ENCODE measurements at places on chromosomes 2 and 18.

DNA sequence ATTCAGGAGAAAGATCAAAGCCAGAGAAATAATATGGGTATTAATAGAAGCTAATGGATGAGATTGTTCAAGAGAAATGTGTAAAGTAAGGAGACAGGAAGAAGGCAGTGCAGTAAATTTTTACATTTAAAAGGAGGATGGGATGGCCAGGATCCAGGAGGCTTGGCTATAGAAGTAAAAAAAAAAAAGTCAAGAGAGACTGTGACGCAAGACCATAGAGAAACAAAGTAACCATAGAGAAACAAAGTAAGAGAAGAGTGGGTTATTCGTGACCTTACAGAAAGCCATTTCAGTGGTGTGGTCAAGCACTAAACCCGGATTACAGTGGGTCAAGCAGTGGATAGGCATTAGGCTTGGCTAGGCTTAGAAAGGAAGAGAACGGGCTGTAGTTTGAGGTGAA is 10.5 kb upstream of the FAM171B start:
- DNase-seq, result no peak

- DNase-seq, result no peak
Observed at GRCh38 chr2:99644419-99644787, 154.6 kb upstream of the REV1 start.

DNA sequence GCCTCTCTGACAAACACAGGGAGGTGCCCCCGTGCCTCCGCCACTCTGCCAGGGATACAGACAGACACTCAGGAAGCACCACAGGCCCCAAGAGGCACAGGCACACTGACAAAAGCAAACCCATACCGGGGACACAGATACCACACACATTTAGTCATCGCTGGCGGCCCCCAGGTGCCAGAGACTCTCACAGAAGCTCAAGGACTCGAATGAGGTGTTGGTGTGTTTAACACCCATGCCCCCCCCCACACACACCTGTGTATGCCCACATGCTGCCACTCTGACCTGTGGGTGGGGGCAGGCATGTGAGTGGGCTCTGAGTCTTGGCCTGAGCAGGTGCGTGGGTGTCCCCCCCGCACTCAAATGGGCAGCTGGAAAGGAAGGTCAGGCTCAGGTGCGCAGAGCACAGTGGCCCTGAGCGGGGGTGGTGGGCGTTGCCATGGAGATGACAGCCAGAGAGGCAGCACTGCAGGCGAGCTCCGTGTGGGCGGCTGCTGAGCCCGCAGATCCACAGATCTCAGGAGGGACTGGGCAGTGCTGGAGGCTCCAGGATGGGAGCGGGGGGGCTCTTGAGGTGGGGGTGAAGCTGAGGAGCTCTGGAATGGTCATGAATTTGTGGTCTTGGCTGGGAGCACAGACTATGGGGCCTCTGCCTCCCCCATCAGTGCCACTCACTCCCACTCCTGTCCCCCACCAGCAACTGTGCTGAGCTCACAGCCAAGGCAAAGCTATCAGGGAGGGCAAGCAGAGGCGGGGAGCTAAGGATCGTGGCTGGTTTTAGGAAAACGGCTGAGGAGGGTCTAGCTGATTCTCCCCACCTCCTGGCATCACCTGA is 73.9 kb upstream of the TAF1B start:
- no peak for DNase-seq

DNA sequence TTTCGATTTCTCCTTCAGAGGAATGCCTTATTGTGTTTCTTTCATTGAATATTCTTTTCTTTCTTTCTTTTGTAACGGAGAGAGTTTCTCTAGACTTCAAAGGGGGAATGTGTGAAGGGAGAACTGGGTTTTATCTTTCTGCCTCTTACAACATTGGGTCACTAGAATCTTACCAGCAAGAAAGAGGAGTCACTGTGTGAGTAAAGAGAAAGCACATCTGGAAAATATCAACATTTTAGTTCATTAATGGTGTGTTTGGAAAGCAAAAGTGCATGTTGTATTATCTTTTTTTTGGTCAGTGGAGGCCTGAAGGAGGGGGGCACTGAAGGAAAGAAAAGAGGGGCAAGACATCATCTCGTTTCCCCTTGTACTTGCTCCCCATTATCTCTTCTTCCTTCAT is 86.6 kb upstream of the THOC1 start:
- no peak for DNase-seq

- DNase-seq, result no peak
Observed at GRCh38 chr2:240574386-240575100, 6.3 kb downstream of the RNPEPL1 start.

DNA sequence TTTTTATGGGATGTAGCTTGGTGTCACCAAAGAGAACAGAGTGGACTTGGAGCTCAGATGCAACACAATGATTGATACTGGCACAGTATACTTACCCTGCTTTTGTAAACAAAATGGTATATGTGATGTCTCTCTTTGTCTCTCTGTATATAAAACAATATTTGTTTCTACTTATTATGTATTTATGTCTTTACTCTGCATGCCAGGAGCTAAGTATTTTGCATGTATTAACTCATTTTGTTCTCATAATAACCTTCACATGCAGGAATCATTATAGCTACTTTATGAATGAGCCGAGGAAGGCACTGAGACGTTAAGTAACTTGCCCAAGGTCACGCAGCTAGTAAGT is 27.9 kb upstream of the CASP8 start:
- DNase-seq, result no peak
